ENCODE measurements at places on chromosomes 7 and 10. TPM values are rescaled to one million over a fixed set of nuclear protein-coding genes. Genes with fewer than 3 reads are reported as not detected.

- H3K4me3 ChIP-seq: no peak overlapping the region
- no peak for DNase-seq
- H3K27me3 ChIP-seq: no peaks in the 10 kb centered on the region
- H3K4me1 ChIP-seq: no peaks in the 10 kb centered on the region
- peaks cover 7% of the 10 kb centered on the region for H3K36me3 ChIP-seq
Measured at GRCh38 chr7:47443049-47443448, 138.9 kb downstream of the TNS3 start.

The TMEM176A gene
- not detected for total RNA-seq

GRCh38 chr7:68787566-68787965 lies 810.7 kb upstream of the AUTS2 start:
- no peaks in the 10 kb centered on the region for H3K36me3 ChIP-seq
- DNase-seq: no peak
- H3K27ac ChIP-seq: no peak overlapping the region
- H3K4me1 ChIP-seq: peaks cover 4% of the 10 kb centered on the region
- no peaks in the 10 kb centered on the region for H3K27me3 ChIP-seq

DNA sequence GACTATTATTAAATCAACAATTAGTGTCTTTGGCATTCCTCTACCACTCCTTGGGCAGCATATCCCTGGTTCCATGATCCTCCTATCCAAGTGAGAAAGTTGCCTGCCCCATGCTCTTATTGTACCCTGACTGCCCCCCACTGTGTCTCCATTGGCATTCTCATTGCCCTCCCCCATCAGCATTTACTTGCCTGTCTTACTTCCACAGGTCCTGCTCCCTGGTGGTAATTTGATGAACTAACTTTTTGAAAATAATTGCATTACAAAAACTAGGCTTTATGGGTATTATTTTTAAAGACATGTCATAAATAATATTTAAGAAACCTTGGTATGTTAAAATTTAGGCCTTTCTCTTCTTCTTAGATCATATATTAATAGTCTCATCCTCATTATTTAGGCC lies 346.4 kb downstream of the PCLO start:
- no peak overlapping the region for H3K4me3 ChIP-seq
- H3K36me3 ChIP-seq: peaks cover 5% of the 10 kb centered on the region
- peaks cover 7% of the 10 kb centered on the region for H3K4me1 ChIP-seq
- H3K27ac ChIP-seq: no peak overlapping the region

- no peaks in the 10 kb centered on the region for H3K4me1 ChIP-seq
- H3K27ac ChIP-seq: no peak overlapping the region
- H3K4me3 ChIP-seq: no peak overlapping the region
- H3K27me3 ChIP-seq: no peaks in the 10 kb centered on the region
Measured at GRCh38 chr10:436911-437665, 252.4 kb downstream of the DIP2C start.

GRCh38 chr7:94394437-94395140 lies at the start of gene COL1A2:
Gene COL1A2 (plus strand): TSS chr7:94394895. CDS start chr7:94395032, 137 bp downstream.
- peak; percentile 79 for DNase-seq
- H3K4me3 ChIP-seq: peak within 1 kb of the TSS; percentile 84
- H3K27me3 ChIP-seq: no peaks in the 10 kb centered on the region
- no peak within 1 kb of the TSS for H3K27ac ChIP-seq

GRCh38 chr7:390761-391410 lies 100.9 kb downstream of the FOXL3 start:
- no peak overlapping the region for H3K27ac ChIP-seq
- H3K4me3 ChIP-seq: no peak overlapping the region
- H3K4me1 ChIP-seq: no peaks in the 10 kb centered on the region
- no peaks in the 10 kb centered on the region for H3K27me3 ChIP-seq
- peaks cover 2% of the 10 kb centered on the region for H3K36me3 ChIP-seq

The ZNF488 gene
- total RNA-seq: 2.9 TPM

- no peak overlapping the region for H3K27ac ChIP-seq
- peaks cover 36% of the 10 kb centered on the region for H3K36me3 ChIP-seq
- no peaks in the 10 kb centered on the region for H3K4me1 ChIP-seq
- no peak overlapping the region for H3K4me3 ChIP-seq
- H3K27me3 ChIP-seq: no peaks in the 10 kb centered on the region
- no peak for DNase-seq
Measured at GRCh38 chr10:18616337-18616736, 35.0 kb downstream of the NSUN6 start.

DNA sequence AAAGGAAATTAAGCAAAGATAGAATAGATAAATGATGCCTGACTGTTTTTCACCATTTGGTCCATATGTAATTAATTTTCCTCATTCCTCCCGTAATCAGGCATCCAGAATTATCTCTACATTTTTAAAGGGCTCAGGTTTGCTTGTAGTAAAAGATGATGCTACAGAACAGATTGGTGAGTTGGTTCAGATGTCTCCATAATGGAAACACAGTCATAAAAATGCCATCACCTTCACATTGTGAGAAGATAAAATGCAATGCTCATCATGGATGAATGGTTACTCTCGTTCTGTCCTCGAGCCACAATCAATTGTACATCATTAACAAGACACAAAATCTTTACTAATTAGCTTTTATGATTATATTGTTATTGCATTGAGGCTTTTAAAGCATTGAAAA lies 64.9 kb upstream of the CELF2 start:
- H3K4me3 ChIP-seq: no peak overlapping the region
- no peaks in the 10 kb centered on the region for H3K4me1 ChIP-seq
- DNase-seq: no peak
- no peaks in the 10 kb centered on the region for H3K36me3 ChIP-seq

DNA sequence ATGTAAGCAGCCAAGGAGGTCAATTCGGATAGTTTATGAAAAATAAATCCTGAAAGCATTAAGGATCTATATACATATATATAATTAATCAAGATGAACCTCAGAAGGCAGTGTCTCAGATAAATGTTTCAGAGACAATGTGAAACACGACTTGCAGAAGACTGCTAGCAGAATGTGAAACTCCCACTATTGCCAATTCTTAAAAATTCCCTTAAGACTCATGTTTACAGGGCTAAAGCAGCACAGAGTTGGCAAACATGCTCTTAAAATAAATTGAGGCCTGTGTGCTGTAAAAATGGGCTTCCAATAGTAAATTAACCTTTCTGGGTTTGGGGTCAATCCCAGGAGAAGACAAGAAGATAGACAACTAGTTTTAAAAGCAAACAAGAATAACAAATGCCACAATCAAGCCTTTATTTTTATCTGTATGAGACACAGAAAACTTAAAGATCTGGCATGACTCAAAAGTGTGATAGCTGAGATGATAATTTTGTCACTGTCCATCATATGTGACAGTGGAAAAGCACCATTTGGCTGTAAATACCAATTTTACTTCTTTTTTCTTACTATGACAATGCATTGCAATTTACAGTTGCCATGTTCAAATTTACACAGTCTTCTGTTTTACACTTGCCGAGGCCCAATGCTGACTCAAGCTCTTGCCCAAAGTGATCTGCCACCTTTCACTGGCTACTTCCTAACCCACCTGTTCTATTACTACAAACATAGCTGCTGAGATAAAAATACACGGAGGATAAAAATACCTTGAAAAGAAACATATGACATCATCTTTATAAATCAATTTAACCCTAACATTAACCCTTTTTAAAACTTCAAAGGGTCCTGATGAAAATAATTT lies 78.6 kb downstream of the CHCHD3 start:
- H3K4me1 ChIP-seq: no peaks in the 10 kb centered on the region
- no peak for DNase-seq
- H3K36me3 ChIP-seq: no peaks in the 10 kb centered on the region
- H3K27me3 ChIP-seq: no peaks in the 10 kb centered on the region

The SMKR1 gene
- 0.35 TPM for total RNA-seq

DNA sequence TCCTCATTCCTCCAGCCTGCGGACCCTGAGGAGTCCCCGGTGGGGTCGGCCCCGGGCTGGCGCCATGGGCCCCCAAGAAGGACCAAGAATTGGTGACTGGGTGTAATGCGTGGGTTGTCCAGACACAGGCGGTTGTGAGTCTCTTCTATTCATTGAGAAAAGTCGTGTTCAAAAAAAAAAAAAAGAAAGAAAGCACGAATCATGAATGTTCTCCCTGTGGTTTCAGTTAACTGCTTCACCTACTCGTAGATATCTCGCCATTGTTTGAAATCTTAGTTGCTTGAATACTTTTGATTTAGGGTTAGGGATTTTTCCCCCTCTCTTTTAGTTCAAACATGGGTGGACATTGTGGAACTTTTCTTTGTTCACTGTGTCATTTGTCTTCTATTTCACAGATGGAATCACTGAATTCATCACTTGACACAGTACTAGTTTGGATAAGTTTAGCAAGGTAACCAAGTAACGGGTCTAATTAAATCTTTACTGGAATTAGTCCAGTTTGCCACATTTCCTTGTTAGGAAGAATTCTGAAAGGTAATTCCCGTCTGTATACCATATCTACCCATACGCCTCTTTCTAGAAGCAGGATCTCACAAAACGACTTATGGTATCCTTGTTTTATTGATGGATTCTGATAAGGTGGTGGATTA lies 775 bp downstream of the STARD3NL start:
- peak overlapping the region; percentile 95 for H3K4me3 ChIP-seq
- no peaks in the 10 kb centered on the region for H3K27me3 ChIP-seq
- H3K36me3 ChIP-seq: peaks cover 1% of the 10 kb centered on the region
- no peak for DNase-seq
- H3K27ac ChIP-seq: no peak overlapping the region

The TMEM178B gene
- total RNA-seq: 11.3 TPM

DNA sequence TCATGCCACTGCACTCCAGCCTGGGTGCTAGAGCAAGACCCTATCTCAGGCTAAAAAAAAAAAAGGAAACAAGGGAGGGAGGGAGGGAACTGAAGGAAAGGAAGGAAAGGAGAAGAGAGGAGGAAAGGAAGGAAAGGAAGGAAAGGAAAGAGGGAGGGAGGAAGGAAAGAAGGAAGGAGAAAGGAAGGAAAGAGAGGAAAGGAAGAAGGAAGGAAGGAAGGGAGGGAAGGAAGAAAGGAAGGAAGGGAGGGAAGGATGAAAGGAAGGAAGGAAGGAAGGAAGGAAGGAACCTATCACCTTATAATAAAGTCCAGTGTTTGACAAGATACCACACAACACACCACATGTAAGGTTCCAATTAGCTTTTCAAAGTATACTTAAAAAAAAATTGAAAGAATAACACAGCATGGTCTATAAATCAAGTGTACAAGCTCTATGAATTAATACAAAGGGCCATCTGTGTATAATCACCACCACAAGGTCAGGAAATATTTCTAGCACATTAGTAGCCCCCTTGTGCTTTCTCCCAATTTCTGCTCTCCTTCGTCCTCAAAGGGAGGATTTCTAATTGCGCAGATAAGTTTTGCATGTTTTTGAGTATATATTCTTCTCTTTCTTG lies 26.4 kb downstream of the RNF216 start:
- H3K27me3 ChIP-seq: no peaks in the 10 kb centered on the region
- no peaks in the 10 kb centered on the region for H3K4me1 ChIP-seq
- no peak overlapping the region for H3K4me3 ChIP-seq
- no peak for DNase-seq
- H3K36me3 ChIP-seq: peaks cover 43% of the 10 kb centered on the region

GRCh38 chr7:78020136-78020873 lies 221.7 kb downstream of the PHTF2 start:
- DNase-seq: no peak
- H3K36me3 ChIP-seq: no peaks in the 10 kb centered on the region
- peaks cover 2% of the 10 kb centered on the region for H3K27me3 ChIP-seq

The PON3 gene
- total RNA-seq: not detected

The FAM25G gene
- not detected for total RNA-seq

The ZNF804B gene
- not detected for total RNA-seq

The SDK1 gene
- 8.4 TPM for total RNA-seq

DNA sequence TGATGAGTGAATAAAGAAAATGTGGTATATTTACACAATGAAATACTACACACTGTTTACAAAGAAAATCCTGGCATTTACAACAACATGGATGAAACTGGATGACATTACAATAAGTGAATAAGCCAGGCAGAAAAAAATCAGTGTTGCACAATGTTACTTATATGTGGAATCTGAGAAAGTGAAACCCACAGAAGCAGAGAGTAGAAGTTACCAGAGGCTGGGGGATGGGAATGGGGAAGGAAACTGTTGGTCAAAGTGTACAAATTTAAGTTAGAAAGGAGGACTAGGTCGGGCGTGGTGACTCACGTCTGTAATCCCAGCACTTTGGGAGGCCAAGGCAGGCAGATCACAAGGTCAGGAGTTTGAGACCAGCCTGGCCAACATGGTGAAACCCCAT lies 538.5 kb upstream of the MKI67 start:
- DNase-seq: no peak
- H3K4me3 ChIP-seq: no peak overlapping the region

DNA sequence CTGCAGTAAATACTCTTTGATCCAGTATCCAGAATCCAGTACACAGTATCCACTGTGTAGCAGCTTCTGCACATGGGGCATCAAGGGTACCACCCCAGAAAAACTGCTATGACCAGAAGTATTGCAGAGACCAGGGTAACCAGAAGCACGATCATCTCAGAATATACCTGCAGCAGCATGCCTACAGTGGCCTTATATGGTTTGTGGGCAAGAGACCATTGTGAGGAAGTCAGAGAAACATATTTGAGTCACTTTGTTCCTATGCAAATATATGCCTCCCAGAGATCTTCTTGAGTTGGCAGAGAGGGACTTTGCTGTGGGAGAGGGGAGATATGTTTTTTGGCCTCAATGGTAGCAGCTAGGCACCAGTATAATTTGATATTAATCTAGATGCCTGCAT lies 206.4 kb upstream of the LRRTM3 start:
- no peaks in the 10 kb centered on the region for H3K36me3 ChIP-seq
- no peaks in the 10 kb centered on the region for H3K27me3 ChIP-seq
- H3K27ac ChIP-seq: no peak overlapping the region
- DNase-seq: no peak

DNA sequence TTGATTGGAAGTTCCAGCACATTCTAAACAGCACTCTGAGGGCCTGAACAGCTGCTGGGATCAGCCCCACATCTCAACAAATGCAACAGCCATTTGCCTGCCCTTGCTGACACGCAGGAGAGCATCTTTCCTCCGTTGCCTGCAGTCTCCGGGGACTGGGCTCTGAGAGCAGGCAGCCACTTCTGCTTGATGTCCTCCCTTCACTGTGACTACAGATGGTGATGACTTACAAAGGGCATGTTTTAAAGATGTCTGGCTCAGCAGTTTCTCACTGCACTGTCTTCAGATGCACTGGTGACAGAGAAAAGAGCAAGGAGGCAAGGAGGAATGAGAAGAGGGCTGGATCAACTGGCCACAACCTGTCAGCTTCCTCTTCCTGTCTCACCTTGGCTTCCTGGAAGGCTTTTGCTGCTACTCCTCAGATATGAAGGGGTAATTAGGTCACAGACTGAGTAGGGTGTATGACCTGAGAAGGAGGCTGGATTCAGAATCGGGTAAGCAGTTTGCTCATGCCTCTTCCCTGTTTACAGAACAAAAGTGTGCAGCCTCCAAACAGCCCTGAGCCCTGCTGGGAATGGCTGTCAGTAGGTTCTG lies 143.5 kb upstream of the GHITM start:
- no peaks in the 10 kb centered on the region for H3K36me3 ChIP-seq
- H3K4me1 ChIP-seq: no peaks in the 10 kb centered on the region
- no peak overlapping the region for H3K27ac ChIP-seq
- H3K4me3 ChIP-seq: no peak overlapping the region
- DNase-seq: no peak

The DGKB gene
- 0.26 TPM for total RNA-seq

The PIP gene
- not detected for total RNA-seq

The KCNH2 gene
- 4.5 TPM for total RNA-seq
